IMR-90 (cell line): ENCODE measurements at places on chromosomes 13 and 19.

DNA sequence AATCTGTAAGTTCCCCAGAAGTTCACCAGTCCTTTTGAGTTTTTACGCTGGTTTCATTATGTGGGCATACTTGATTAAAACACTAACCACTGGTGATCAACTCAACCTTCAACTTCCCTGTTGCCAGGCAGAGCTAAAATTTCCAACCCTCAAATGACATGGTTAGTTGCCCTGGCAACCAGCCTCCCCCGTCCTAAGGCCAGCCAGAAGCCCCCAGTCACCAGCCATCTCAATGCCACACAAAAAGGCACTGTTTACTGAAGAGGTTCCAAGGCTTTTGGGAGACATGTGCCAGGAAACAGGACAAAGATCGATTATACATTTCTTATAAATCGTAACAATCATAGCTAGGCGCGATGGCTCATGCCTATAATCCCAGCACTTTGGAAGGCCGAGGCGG lies 1.6 kb downstream of the ZNF649 start:
- DNase-seq = no peak

DNA sequence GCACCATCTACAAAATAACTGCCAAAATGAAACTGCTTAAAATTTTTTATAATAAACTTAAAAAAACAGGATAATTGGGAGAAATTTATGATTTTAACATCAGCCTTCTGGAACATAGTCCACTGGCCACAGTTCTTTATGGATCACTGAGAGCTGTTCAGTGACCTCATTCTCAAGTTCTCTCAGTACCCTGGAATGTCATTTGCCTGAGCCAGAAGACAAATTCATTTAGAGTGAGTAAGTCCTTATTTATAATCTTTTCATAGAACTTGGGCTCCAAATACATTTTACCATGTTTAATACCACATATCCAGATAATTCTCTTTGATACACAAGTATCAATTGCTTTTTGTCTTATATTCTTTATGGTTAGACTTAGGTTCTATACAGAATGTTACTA lies 87.6 kb downstream of the CAB39L start:
- DNase-seq = peak; percentile 96

DNA sequence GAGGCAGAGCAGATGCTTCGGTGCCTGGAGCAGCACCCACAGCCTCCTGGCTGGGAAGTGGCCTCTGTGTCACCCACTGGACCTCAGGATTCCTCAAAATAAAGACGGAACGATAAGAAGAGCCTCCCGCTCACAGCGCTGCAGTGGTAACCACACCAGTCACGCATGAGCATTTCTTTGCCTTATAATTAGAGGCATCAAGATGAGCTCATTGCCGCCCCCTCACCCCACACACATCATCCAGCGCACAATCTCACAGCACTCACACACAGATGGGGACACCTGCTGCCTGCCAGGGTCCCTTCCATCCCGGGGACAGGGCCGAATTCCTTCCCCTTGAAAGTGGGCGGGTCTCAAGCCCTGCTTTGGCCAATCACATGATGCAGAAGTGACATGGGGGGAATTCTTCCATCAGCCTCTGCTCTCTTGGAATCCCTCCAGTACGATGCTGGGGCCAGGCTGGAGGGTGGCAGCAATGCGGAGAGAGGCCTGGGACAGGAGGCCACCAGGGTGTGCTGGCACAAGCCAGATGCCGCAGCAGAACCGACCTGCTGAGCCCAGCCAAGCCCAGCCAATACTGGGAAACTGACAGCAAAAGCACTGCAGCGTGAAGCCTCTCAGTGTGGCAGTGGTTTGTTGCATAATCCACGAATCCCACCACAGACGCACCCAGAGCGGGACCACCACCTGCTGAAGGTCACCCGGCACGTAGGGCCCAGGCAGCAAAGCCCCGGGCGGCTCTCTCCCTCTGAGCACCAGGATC lies 16.0 kb downstream of the PIP5K1C start:
- peak; percentile 31 for DNase-seq

GRCh38 chr13:38166116-38166515 lies 183.5 kb upstream of the UFM1 start:
- no peak for DNase-seq

- DNase-seq = no peak
Observed at GRCh38 chr13:113734099-113734825, 24.8 kb upstream of the TMEM255B start.

- peak; percentile 61 for DNase-seq
Observed at GRCh38 chr19:4414800-4415321, 12.4 kb downstream of the CHAF1A start.

DNA sequence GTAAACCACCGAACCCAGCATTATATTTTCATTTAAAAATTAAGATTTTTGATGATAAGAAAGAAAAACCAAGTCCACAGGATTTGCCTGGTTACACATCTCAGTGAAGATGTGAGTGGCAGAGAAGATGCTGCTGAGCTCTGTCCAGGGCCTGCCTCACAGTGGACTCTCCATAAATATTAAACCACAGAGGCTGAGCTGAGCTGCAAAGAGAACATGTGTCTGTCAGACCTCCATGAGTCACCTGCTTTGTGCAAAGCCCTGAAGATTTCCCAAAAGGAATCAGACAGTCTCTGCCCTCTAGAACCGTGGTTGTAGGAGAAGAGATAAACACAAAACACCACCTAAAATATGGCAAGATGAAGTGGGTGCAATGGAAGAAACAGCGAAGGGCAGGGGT lies 127.2 kb upstream of the TSC22D1 start:
- DNase-seq = peak; percentile 87

GRCh38 chr13:100461309-100462030 lies 127.1 kb downstream of the GGACT start:
- peak; percentile 33 for DNase-seq

DNA sequence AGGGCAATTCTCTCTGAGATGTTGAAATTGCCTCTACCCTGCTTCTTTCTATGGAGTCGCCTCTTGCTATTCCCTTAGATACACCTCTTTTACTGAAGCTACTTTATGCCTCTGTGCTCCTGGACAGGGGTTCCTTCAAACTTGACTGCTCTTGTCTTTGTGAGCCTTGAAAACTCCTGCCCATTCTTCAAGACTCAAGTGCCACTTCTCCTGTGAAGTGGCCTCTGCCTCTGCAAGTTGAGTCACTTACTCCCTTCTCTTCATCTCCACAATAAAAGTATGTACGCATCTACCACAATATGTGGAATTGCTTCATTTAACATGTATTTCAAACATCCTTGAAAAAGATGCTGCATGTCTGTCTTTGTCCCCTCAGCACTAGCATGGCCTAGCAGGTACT lies 66.0 kb upstream of the TPP2 start:
- DNase-seq = no peak

- peak; percentile 94 for DNase-seq
Observed at GRCh38 chr19:1205114-1206099, at the start of gene STK11. Gene STK11, plus strand, starts transcription at chr19:1205778. Its CDS starts 1,136 bp downstream, at chr19:1206914.

GRCh38 chr13:69999875-70000274 lies 107.8 kb upstream of the ATXN8OS start:
- no peak for DNase-seq

DNA sequence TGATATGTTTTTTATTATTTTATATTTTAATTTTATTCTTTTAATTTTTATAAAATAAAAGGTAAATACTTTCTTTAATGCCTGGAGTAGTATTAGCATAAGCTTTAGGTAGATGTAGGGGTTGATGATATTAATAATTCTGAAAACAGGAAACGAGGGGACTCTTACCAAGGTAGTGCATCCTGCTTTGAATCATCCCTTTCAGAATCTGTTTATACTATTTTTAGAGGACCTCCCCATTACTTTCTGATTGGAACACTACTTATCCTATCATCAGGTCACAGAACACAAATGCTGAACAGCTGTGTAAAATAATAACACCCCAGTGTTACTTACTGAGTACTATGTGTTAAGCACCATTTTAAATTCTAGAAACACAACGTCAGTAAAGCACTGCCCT lies 27.3 kb downstream of the COG6 start:
- no peak for DNase-seq
